ENCODE measurements at places on chromosomes 2 and 18.

- no peak for DNase-seq
Measured at GRCh38 chr2:150470435-150470834, 17.0 kb downstream of the RND3 start.

GRCh38 chr18:11951390-11951851 is 29.9 kb upstream of the IMPA2 start:
- no peak for DNase-seq

DNA sequence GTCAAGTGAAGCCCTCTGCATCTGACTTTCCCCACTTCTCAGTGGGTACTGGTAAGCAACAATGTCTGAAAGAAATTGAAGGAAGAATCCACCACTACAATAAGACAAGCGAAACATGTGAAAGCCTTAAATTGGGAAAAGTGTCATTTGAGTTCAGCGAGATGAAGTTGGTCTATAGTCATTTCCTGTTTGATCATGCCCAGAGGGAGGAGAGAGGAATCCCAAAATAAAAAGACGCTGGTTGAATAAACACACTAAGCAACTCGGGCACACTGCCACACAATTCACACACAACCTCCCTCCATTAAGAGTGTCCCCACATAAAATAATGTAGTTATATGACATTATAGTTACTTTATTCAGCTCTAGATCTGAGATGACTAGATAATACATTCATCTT is 166.1 kb downstream of the CBLN2 start:
- no peak for DNase-seq

DNA sequence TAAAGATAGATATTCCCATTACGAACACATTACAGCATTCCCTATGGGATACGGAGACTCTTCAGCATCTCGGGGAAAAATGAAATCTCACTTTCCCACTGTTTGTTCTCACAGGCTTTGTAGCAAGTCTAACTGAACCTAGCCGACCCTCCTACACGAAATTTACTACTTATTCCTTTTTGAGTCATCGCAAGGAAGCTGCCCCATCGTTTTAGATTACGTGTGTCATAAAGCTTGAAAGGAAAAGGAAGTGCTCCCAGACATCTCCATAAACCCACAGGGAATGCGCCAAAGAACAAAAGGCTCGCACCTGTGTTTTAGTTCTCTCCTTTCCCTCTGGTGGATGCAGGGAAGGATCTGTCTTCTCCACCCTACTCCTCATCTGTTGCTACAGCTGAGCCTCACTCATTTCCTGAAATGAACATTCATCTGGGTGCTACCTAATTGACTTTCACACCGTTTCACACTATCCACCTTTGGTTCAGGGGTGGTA is 76.2 kb upstream of the STK39 start:
- no peak for DNase-seq

- no peak for DNase-seq
Measured at GRCh38 chr2:134926231-134926931, 7.8 kb downstream of the CCNT2 start.

DNA sequence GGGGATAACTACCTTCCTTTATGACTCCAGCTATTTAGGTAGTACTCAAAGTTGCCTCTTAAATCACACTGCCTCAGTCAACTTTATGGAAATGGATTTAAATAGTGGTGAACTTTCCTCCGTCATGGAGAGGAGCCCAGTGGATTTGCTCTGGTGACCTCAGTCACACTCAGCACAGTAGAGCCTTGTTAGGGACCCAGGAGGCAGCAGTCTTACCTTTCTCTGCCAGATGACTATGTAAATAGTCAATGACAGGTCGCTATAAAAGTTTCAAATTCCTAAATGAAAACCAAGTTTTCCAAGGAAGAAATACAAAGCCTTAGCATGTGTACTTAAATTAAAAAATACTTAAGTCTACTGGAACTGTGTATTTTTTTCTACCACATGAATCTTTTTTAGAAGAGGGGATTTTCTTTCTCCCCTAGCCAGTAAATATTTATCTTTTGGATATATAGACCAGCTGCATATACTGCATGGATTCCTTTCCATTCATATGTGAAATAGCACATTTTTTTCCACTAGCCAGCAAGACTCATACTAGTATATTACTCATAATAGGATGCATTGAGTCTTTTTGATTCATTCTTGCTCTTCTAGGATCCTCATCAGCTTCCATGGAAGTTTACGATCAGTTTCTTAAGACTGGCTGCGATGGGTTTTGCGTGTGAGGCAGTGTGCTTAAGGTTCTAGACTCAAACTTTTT is 147.1 kb downstream of the FMNL2 start:
- no peak for DNase-seq

- DNase-seq, result peak; percentile 51
Measured at GRCh38 chr2:134155134-134155533, 98.7 kb upstream of the MGAT5 start.

DNA sequence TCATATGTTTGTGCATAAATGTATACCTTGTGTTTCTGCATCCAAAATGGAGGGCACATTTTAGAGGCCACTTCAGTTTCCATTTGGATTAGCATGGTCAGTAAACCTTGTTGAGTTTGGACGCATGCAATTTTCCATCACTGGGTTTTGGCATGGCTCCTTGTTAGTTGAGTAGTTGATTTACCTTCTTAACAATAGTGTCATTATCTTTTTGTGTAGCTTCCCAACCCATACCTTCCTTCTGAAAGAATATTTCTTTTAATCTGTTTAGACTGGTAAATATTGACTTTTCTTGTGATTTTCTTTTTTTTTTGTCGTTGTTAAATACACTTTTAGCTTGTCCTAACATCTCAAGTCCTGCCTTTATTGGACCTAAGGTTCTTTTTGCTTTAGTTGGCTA is 15.5 kb downstream of the RPIA start:
- no peak for DNase-seq

DNA sequence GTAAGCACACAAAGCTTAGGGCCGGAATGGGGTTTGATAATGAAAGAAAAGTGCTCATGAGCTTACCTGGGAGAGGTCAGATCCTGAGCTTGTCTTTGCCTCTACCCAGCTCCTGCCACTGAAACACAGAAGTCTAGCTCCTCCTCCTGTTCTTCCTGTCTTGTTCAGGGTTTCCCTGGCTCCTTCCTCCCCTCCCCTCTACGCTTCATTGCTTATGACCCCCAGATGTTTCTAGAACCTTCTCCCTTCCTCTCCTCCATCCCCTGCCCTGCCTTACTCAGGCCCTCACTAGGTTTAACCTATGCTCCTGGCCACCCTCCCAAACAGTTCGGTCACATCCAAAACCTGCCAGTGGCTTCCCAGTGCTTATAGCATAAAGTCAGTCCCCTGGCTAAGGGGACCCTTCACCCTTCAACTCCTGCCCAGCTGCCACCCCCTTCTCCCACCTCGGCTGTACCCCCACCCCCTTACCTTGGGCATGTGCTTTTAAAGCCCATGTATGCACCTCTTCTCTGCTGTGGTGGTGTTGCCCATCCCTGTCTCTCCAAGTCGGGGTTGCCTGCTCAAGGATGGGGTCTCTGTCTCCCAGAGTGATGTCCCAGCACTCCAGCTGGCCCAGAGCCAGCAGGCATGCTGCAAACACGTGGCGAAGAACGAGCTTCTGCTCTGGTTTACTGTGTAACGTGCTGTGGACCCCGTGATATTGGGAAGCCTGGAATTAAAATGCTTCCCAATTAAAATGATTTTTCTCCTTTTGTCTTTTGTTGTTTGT is 233.6 kb downstream of the TPGS2 start:
- DNase-seq, result no peak

DNA sequence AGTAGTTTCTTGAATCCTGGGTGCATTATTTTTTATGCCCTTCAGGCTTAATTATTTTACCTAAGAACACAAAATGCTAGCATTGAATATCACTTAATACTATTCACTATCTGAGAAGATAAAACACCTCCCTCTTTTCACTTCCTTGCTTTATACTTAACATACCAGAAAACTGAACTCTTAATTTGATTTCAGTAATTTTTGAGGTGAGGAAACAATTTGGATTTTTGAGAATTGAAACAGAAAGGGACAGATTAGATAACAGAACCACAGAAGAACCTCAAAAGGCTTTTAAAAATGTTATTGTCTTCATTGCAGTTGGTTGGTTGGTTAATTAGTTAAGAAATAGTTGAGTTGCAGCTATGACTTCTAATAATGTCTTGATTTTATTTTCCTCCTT is 69.5 kb downstream of the GPD2 start:
- no peak for DNase-seq

DNA sequence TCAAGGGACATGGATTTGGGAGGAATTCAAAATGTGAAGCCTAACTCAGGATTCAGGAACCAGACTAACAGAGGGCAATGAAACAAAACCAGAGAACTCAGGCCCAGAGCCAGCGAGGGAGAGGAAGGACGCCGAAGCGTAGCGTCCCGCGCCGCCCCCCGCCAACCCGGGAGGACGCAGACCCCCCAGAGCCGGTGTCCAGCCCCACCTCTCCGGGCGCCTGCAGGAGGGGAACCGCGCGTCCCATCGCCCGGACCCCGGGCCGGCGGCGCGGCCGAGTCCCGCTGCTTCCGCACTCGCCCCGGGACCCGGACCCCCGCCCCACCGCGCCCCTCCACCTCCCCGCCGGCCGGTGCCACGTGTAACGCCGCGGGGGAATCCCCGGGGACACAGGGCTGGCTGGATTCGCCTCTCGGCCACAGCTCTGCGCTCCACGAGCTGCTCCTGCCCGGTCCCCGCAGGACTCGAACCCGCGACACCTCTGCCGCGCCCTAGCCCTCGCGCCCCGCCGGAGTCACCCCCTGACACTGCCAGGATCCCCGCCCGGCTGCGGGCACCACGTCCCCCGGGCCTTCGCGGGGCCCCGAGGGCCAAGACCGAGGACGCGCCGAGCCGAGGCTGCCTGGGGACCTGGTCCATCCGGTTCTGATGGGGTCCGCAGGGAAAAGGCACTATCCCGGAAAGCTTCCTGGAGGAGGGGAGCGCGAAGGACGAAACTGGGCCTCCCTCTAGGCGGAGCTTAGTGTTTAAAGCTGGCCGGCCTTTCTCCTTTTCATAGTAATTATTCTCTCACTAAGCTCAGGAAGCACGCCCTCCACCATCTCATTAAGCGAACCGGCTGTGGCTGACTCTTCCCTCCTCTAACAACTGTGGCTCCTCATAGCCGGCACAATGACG is 40.4 kb upstream of the FAM124B start:
- peak; percentile 54 for DNase-seq

- DNase-seq, result no peak
Measured at GRCh38 chr2:157887946-157888345, 11.8 kb upstream of the ACVR1 start.

- no peak for DNase-seq
Measured at GRCh38 chr18:48786455-48787202, 164.1 kb downstream of the SMAD7 start.

DNA sequence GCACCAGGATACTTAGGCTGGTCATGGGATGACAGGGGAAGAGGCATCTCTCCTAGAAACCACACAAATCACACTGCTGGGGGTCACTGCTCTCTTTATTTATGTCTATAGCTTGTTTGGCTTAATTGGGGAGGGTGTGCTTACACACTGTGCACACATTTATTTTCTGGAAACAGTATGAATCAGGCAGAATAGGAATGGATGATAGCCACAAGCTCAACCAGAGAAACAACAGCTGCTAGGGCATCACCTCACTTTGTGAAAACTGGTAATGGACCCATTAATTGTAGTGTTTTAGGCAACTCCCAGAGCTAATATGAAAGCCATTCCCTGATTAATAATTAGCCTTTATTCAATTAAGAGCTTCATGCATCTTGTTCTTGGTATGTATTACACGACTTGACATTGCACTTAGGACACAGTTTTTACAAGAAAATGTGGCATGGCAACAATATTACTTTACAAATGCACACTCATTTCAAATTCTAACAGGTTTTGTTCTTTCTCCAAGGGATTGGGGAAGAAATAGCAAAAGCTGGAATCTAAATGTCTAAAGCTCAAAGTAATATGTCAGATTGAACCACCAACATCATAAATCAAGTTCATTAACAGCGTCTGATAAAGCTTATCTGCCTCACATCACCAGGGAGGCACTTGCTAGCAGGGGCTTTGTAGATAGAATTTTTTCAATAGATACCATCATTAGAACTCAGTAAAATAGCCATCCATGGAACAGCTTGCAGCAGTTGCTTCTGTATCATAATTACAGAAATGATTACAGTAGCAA is 361.9 kb upstream of the FSHR start:
- no peak for DNase-seq

DNA sequence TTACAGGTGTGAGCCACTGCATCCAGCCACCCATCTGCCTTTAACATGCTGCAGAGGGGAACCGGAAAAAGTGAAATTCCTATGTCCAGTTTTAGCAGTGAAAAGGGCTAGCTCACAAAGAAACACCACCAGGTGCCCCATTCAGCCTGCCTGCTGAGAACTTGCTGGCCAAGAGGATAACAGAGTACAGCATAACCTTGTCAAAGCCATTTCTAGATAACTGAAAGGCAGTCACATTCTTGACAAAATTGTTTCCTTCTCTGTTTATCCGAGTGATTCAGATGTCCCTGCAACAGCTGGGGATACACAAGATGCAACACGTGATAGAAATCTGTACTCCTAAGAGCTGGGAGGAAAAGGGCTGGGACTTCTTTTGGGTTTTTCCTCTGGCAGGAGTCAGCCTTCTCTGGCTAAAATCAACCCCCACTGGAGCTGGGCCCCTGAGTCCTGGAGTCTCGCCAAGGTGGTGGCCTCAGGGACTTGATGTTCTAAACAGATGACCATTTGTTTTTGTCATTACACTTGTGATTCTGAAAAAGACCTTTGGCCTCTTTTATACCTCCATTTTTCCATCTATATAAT is 505.4 kb downstream of the BCL11A start:
- no peak for DNase-seq

DNA sequence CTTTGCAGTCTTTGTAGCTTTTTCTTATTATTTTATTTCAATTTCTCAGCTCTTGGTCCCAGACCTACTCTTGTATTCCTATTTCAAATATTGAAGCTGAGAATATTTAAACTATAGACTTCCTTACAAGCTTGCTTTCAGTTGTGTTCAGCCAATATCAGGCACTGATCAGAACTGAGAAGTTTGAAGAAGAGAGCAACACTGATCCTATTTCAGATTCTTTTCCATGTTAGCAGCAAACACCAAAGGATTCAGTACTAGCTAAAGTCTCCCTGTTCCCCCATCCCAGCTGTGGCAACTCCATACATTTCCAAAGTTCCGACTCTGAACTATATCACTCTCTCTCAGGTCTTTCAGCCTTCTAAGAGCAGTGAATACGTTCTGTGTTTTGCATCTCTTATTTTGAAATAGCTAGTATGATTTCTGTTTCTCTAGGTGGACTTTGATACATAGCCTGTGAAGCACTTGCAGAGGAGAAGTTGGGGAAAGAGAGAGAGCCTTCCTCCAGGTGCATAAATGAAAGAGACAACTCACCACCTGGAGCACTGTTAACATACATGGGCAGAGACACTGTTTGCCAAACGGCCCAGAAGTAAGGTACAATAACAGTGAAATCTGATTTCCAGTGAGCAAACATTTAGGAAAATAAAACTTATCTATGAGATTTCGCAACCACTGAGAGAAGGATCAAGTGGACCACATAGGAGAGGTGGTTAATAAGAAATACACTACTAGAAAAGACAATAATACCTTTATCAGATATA is 135.0 kb upstream of the ZNF804A start:
- DNase-seq, result no peak

- peak; percentile 72 for DNase-seq
Measured at GRCh38 chr18:63317982-63318888, 1.3 kb downstream of the BCL2 start.
